ENCODE measurements at places on chromosomes 12 and 14.

DNA sequence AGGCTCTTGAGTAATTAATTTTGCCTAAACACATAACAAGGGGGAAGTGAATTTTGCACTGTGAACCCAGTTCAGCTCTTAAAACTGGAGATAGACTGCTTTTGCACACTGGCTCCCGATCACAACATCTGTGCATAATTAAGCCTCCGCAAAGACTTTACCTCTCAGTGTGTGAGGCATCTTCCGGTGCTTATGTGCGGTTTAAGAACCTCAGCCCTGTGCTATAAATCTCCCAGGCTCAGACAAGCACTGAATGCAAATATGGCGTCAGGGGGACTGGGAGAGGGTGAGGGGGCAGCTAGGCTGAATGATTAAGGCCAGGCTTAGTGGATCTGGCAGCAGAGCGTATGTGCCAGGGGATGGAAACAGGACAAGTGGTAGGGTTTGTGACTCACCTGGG lies 103.3 kb downstream of the ADCK1 start:
- no peak for DNase-seq

DNA sequence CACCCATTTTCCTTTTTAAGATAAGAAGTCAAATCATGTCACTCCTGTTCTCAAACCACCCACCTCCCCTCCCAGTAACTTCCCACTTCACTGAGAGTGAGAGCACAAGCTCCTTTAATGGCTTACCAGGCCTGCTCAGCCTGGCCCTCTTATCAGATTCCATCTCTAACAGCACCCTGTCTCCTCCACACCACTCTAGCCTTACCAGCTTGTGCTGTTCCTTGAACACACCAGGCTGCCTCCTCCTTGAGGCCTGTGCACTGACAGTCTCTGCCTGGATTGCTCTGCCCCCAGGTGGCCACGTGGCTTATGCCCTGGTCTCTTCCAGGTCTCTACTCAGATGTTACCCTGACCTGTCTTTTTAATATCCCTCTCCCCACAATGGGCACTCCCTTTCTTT lies 40.1 kb upstream of the EVL start:
- no peak for DNase-seq

DNA sequence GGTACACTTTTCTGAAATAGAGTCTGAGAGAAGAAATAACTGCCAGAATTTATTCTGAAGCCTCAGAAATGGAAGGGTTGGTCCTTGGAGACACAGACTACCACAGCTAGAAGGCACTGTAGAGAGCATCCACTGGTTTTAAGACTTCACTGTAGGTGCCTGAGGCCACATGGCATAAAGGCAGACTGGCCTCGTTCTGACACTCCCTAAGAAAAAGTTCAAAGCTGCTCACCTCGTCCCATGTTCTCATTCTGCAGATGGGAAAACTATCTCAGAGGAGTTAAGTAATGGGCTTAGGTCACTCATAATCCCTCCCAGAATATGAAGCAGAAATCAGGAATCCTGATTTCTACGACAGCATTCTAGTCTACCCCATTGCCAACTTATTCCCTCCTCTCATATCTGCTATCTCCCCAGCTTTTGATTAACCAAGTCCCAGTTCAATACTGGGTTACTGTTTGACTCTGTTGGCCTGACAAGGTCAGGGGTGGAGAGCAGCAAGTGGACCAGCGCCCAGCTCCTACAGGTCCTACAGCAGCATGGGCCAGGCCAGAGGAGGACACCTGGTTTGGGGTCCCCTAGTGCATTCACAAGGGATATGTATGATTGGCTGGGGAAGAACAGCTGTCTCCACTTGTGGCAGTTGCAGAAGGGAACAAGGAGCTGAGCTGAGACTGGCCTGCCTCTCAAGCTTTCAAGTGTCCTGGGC lies 3.7 kb downstream of the ITGA5 start:
- DNase-seq: no peak

DNA sequence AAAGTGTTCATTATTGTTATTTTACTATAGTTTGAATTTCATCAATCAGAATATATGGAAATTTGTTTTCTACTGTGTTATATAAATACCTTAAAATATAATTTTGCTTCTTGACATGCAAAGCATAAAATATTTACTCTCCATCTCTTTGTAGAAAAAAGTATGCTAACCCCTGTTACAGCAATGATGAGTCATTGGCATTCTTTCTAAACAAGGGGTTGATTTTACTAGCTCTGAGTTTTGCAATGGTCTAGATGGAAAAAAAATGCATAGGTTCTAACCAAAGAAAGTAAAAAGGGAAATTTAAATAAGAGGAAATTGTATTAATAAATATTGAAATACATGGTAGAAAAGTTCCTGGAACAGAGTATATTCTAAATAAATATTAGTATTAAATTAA lies 990.2 kb upstream of the ATXN7L3B start:
- no peak for DNase-seq

DNA sequence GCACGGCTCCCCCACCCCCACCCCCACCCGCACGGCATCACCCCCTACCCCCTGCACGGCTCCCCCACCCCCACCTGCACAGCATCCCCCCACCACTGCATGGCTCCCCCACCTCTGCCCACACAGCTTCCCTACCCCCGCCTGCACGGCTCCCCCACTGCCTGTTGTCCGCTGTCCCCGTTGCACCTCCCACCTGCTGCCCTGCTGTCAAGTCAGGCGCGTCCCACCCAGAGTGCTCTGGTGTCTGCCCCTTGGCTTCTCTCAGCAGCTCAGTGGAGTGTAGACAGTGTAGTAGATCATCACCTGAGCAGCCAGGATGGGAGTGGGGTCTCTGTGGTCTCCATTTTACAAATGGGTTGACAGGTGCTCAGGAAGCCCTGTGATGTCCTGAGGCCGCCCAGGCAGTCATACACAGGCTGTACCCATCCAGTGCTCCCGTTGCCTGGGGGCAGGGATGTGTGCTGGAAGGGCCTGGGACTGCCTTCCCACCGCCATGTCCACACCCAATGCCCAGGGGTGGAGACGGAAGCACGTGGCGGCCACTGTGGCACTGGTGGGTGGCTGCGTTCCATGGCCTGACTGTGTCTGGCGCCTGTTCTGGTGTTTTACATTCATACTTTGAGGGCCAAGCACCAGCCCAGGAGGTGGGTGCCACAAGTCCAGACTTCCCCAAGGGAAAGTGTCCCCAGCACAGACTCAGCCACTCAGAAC lies 32.5 kb downstream of the PACS2 start:
- no peak for DNase-seq

GRCh38 chr14:37150414-37150813 lies 22.0 kb downstream of the SLC25A21 start:
- no peak for DNase-seq

GRCh38 chr12:107229827-107230226 lies 136.5 kb upstream of the CRY1 start:
- no peak for DNase-seq

DNA sequence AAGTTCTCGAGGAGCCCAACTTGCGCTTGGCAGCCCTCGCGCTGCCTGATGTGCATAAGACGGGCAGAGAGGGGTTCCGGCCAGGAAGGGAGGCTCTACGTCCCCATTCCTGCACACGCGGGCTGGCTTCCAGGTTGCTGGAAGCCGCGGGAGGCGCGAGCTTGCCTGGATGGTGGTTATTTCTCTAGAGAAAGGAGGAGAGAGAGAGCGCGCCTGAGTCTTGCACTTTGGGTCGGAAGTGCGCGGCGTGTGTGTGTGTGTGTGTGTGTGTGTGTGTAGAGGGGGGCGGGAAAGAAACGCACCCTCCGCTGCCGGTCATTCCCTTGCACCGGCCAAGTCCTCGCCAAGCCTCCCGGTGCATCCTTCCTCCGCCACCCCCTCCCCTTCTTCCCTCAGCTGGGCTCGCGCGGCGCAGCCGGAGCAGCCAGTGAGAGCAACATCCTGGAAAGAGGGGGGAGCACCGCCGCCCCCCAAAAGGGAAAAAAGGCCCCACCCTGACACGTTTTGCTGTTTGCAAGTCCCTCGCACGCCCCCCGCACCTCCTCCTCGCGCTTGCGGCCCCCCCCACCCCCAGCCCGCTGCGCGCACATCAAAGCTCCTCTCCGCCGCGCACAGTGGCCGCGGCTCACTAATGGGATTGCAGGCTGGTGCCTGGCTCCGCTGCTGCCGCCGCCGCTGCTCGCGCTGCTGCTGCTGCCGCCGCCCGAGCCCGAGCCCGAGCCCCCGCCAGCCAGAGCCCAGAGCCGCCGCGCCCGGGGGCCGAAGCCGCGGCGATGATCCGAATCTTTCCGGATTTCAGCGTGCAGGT lies 4.4 kb upstream of the NPAS3 start:
- no peak for DNase-seq

DNA sequence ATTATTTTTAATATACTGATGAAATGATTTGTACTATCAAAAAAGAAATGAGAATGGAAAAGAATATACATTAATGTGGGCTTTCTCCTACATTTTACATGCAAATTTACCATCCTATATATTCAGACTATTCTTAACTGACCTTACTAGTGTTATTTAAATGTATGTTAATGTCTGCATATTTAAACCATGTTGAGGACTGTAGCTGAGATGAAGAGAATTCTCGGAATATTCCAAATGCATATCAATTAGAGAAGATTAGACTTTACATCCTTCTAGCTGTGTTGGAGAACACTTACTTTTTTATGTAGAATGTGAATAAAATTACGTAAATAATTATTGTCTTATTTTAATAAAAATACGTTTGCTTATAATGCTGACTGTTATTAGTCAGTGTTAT lies 990.1 kb upstream of the LRFN5 start:
- DNase-seq: no peak

DNA sequence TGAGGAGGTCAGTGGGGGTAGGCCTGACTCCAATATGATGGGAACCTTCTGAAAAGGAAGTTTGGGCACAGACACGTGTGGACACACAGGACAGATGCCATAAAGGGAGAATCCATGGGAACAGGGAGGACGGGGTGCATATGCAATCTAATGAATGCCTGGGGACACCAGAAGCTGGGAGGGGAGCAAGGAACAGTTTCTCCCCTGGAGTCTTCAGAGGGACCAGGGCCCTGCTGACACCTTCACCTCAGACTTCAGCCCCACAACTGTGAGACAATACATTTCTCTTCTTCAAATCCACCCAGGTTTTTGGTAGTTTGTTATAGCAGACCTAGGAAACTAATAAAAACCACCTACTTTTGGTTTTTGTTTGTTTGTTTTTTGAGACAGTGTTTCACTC lies 35.2 kb upstream of the CLIP1 start:
- no peak for DNase-seq

DNA sequence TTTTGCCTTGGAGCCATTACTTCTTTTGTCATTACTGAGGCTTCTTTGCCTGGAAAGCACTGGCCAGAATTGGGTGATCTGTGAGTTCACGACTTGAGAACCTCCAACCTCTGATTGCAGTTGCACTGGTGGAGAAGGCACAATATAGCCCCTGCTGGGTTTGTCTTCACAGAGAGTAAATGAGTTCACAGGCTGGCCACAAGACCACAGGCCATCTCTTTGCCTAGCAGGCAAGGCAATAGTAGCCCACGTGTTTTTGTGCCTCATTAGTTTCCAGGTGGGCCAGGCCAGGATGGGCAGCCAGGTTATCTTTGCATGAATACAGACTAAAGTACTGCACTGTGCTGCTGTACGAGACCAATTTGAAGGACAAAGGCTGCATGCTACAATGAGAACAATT lies 468.8 kb downstream of the NRXN3 start:
- no peak for DNase-seq

DNA sequence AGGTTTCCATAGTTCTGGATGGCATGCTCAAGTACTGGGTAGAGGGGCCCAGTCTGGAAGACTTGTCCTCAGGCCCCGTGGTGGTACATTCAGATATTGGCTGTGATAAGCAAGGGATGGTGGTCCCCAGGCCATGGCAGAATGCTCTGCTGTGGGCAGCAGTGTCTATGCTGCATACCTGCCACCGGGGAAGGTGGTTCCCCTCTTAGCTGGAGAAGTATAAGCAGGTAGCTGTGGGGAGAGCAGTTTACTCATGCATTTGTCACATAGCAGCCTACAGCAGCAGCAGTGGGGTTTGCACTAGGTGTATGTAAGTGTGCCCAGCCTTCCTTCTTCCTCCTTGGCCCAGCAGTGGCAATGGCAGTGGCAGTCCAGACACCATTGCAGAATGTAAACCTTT lies 69.3 kb upstream of the ADAMTS20 start:
- no peak for DNase-seq

DNA sequence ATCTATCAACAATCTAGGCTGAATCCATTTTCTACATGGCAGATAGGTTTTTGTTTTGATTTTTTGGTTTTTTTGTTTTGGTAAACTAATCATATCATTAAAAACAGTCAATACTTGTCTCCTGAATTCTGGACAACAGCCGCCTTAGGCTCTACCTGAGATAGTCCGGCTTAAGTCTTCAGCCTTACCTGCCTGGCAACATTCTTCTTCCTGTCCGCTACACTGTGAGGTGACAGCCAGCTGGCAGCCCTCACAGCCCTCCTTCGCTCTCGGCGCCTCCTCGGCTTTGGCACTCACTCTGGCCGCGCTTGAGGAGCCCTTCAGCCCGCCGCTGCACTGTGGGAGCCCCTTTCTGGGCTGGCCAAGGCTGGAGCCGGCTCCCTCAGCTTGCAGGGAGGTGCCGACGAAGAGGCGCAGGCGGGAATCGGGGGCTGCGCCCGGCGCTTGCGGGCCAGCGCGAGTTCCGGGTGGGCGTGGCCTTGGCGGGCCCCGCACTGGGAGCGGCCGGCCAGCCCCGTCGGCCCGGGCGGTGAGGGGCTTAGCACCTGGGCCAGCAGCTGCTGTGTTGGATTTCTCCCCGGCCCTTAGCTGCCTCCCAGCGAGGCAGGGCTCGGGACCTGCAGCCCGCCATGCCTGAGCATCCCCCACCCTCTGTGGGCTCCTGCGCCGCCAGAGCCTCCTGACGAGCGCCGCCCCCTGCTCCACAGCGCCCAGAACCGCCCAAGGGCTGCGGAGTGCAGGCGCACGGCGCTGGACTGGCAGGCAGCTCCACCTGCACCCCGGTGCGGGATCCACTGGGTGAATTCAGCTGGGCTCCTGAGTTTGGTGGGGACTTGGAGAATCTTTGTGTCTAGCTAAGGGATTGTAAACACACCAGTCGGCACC lies 49.0 kb downstream of the MDGA2 start:
- DNase-seq: no peak

DNA sequence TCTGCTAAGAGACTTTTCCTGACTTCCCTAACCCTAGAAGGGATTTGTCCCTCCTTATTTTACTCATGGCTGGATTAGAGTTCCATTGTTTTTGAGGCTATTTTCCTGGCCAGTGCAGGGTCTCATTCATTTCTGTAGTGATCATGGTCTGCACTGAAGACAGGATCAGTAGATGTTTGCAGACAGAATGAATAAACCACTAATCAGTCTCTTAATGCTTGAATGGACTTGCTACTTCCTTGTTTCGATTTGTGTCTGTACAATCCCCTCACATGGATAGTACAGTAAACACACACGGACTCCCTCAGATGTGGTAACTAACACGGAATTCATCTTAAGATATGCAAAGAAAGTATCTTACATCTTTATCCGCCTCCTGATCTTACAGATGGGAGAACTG lies 102.6 kb upstream of the PRB2 start:
- no peak for DNase-seq

- DNase-seq: no peak
Observed at GRCh38 chr12:110533607-110534006, 31.5 kb downstream of the RAD9B start.

DNA sequence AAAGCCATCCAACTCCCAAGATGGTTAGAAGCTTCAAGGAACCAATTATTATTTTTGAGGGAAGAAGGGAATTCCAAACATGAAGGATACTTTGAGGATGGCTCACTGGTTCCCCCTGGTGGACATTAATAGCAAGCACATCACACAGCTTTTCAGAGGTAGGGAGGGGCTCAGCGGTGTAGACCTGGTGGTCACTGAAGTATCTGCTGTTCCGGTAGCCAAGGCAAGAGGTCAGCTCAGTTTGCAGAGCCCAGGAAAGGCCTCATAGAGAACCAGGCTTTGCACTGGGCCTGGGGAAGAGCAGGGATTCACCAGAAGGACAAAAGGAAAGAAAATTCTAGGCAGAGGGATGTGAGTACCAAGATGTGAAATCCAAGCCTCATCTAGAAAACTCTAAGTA lies 118.7 kb downstream of the KSR2 start:
- DNase-seq: no peak

Data from stimulated activated CD4-positive, alpha-beta T cell treated with anti-CD3 and anti-CD28 coated beads, TNF-alpha, amount 100 ng/mL, for 24 hours (primary cell).